Right lung (tissue), 10 donors: ENCODE measurements at places on chromosomes 13 and 19. TPM values are rescaled to one million over a fixed set of nuclear protein-coding genes. Genes with fewer than 3 reads are reported as not detected.

DNA sequence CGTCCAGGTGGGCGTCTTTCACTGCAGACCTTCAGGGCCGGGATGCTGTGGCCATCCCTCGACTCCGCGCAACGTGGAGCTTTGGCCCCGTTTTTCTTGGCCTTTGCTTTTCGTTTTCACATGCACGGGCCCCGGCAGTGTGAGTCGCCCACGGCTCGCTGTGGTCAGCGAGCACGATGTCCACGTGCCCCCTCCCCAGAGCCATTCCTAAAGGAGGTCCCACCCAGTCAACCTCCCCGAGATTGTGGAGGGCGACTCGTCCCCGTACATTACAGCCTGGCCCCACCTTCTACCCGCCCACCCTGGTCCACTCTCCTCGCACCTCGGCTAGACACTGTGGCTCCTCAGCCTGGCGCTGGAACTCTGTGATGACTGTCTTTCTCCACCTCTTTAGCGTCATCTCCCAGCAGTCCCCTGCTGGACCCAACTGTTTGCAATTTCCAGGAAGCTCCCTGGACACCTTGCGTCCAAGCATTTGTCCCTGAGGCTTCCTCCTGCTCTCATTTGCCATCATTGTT lies 405 bp downstream of the ZNF446 start:
- DNase-seq = no peak

Gene NDUFA3
- polyA plus RNA-seq = 157 TPM

- DNase-seq = no peak
Observed at GRCh38 chr19:10112037-10112761, 706 bp downstream of the P2RY11 start.

Gene FBXO17
- polyA plus RNA-seq = 48.9 TPM

DNA sequence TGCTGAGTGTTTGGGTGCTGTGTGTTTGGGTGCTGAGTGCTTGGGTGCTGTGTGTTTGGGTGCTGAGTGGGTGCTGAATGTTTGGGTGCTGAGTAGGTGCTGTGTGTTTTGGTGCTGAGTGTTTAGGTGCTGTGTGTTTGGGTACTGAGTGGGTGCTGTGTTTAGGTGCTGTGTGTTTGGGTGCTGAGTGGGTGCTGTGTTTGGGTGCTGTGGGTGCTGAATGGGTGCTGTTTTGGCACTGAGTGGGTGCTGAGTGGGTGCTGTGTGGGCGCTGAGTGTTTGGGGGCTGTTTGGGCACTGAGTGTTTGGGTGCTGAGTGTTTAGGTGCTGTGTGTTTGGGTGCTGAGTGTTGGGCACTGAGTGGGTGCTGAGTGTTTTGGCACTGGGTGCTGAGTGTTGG lies 48.5 kb upstream of the F7 start:
- DNase-seq = no peak

Gene WDR88
- 1.2 TPM for polyA plus RNA-seq
